Thoracic aorta (tissue), 2 donors: ENCODE measurements at places on chromosomes 1 and 21. TPM values are rescaled to one million over a fixed set of nuclear protein-coding genes. Genes with fewer than 3 reads are reported as not detected.

DNA sequence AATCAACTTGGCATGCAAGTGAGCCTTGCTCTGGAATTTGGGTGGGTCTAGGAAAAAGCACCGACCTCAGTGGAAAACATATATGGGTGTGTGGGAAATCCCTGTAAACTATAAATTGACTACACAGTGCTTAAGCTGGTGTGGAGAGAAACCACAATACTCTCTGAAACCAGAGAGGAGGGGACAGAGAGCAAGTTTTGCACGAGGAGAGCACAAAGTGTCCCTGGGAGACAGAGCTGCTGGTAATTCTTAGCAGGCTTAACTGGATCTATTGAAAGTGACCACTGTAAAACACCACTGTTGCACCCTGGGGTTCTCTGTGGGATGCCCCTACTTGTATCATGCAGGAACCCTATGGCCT lies 12.8 kb downstream of the KCNJ15 start:
- H3K4me1 ChIP-seq, result peaks cover 3% of the 10 kb centered on the region
- H3K27me3 ChIP-seq, result no peaks in the 10 kb centered on the region

DNA sequence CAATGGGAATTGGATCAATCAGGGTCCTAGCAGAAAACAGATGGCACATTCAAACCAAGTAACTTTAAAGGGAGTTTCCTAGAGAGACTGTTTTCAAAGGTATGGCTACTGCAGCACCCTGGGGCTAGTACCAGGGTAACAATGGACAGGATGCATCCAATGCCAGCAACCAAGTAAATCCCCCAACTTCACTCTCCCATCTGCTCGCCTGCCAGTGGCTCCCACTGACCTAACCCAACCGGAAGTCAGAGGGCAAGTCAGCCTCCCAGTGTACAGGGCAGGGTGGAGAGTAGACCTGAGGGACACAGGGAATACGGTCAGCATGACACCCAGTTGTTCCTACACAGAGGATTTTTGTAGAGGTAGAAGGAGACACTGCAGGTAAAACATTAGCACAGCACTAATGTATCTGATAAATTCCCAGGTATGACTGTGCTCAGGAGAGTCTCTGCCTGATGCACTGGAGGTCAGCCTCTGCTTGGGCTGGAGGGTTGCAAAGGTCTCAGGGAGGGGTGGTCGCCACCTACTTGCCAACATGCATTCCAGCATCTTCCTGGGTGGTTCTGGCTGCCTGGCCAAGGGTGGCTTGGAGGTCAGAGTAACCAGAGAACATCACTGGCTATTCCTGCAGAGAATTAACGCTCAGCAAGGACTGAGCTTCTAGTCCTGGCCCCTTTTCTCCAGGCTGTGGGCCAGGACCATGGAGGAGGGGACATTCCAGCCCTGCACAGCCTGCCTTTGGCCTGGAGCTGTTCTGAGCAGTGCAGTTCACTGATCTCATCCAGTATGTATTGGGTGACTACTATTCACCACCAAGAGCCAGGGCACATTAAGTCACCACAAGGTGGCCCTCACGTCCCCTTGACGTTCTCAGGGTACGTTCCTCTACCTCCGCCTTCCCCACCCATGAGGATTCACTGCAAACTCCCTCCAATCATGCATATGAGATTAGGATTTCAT lies 5.1 kb upstream of the GJA4 start:
- DNase-seq, result no peak
- H3K36me3 ChIP-seq, result no peaks in the 10 kb centered on the region
- H3K4me3 ChIP-seq, result no peak overlapping the region
- H3K27ac ChIP-seq, result peak overlapping the region; percentile 9
- H3K27me3 ChIP-seq, result no peaks in the 10 kb centered on the region
- peaks cover 5% of the 10 kb centered on the region for H3K4me1 ChIP-seq

DNA sequence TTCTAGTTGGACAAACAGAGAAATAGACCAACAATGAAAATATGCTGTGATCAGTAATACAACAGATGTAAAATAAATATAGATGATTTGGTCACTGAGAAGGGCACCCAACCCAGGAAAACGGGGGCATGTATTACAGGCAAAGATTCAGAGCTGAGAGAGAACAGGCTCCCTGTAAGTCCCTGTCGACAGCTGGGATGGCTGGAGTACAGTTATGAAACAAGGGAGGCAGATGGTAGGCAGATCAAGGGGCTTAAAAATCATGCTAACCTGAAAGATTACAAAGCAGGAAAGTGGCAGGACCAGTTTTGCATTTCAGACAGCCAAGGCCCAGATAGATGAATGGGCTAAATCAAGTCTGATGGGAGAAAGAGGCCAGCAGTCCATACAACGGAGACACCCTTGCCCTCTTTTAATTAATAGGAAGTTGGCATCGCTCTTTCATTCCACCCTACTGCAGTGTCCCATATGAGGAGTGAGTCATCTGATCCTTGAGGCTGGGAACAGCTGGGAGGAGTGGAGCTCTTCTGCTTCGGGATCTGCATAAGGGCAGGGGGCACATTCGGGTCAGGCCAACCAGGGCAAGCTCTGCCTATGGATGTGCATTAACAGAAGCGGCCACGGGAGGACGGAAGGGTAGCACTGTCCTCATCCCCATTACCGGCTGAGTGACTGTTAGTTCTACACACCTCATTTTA lies 171.1 kb downstream of the DAB1 start:
- no peaks in the 10 kb centered on the region for H3K27me3 ChIP-seq
- H3K27ac ChIP-seq, result no peak overlapping the region
- no peaks in the 10 kb centered on the region for H3K4me1 ChIP-seq
- no peak for DNase-seq
- no peak overlapping the region for H3K4me3 ChIP-seq

TMPRSS2 gene
- not detected for total RNA-seq

NHLH2 gene
- not detected for total RNA-seq

GRCh38 chr1:171841050-171841910 lies at the start of gene DNM3:
Gene DNM3, plus strand, starts transcription at chr1:171841498. Its CDS starts 159 bp downstream, at chr1:171841657.
- peak; percentile 25 for DNase-seq
- peak within 1 kb of the TSS; percentile 75 for H3K27ac ChIP-seq
- H3K36me3 ChIP-seq, result no peaks in the 10 kb centered on the region
- peaks cover 11% of the 10 kb centered on the region for H3K4me1 ChIP-seq

PALMD gene
- 23.3 TPM for total RNA-seq

GRCh38 chr1:183585038-183585437 lies 5.2 kb downstream of the NCF2 start:
- peaks cover 16% of the 10 kb centered on the region for H3K4me1 ChIP-seq
- no peak overlapping the region for H3K27ac ChIP-seq
- no peak overlapping the region for H3K4me3 ChIP-seq
- no peaks in the 10 kb centered on the region for H3K27me3 ChIP-seq

ODR4 gene
- total RNA-seq, result 18.4 TPM

RXRG gene
- 2.8 TPM for total RNA-seq

- H3K27me3 ChIP-seq, result no peaks in the 10 kb centered on the region
- no peak for DNase-seq
- H3K36me3 ChIP-seq, result no peaks in the 10 kb centered on the region
- no peak overlapping the region for H3K27ac ChIP-seq
- H3K4me1 ChIP-seq, result no peaks in the 10 kb centered on the region
Measured at GRCh38 chr1:191675856-191676783, 482.1 kb upstream of the RGS18 start.

SELE gene
- 28.8 TPM for total RNA-seq
